PC-9 (cell line): ENCODE measurements at places on chromosomes 6 and 20. TPM values are rescaled to one million over a fixed set of nuclear protein-coding genes. Genes with fewer than 3 reads are reported as not detected.

TDP2 gene
- 83.0 and 95.8 TPM in 2 replicates for total RNA-seq

DEFB126 gene
- not detected in 2 replicates for total RNA-seq

HRH3 gene
- total RNA-seq: not detected in 2 replicates

ALDH8A1 gene
- total RNA-seq: 0.83 and 1.1 TPM in 2 replicates

DCDC2 gene
- 4.2 and 5.6 TPM in 2 replicates for total RNA-seq

ITPA gene
- 69.2 and 93.5 TPM in 2 replicates for total RNA-seq

SLC25A27 gene
- total RNA-seq: 25.0 and 27.1 TPM in 2 replicates

CLPSL2 gene
- 0.76 TPM in 1 of 2 replicates, not detected in the other for total RNA-seq

OPRL1 gene
- 1.5 and 2.7 TPM in 2 replicates for total RNA-seq

MRPL14 gene
- 96.3 and 97.9 TPM in 2 replicates for total RNA-seq

HTR1E gene
- not detected in 2 replicates for total RNA-seq

SMLR1 gene
- not detected in 2 replicates for total RNA-seq

IBTK gene
- total RNA-seq: 23.1 and 25.9 TPM in 2 replicates
